ENCODE measurements at places on chromosomes 11 and 22.

DNA sequence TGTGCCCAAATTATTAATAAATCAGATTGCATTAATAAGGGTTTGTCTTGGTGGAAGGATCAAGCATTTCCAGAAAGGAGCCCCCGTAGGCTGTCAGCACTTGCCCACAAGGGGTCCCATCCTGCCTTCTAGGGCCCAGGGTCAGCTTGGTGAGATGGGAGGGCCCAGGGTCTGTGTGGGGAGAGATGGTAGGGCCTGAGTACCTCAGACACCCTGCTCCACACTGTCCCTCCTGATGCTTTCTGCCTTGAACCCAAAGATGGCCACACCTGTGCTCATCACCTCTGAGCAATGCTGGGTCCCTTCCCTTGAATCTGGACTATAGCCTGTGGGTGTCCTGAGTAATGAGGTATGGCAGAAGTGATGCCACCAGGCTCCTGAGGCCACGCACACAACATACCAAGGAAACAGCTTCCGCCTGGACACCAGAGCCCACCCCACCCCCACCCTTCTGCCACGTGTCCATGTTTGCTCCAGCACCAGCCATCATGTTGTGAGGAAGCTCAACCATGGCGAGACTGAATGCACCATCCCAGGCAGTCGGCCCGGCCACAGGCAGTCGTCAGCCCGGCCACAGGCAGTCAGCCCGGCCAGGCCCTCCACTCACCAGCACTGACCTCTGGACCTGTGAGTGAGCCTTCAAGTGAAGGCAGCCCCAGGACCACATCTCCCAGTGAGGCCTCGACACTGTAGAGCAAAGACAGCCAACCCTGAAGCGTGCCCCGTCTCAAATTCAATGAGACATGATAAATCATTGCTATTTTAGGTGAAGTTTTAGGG lies 6.8 kb downstream of the BET1L start:
- no peak for DNase-seq

- DNase-seq = no peak
Measured at GRCh38 chr11:12542186-12542935, 131.9 kb upstream of the TEAD1 start.

GRCh38 chr11:17780668-17781067 lies 46.1 kb downstream of the KCNC1 start:
- DNase-seq = no peak

GRCh38 chr22:41842996-41843970 lies 10.4 kb downstream of the SREBF2 start:
- no peak for DNase-seq

- DNase-seq = no peak
Measured at GRCh38 chr11:131980888-131981668, 610.7 kb downstream of the NTM start.

DNA sequence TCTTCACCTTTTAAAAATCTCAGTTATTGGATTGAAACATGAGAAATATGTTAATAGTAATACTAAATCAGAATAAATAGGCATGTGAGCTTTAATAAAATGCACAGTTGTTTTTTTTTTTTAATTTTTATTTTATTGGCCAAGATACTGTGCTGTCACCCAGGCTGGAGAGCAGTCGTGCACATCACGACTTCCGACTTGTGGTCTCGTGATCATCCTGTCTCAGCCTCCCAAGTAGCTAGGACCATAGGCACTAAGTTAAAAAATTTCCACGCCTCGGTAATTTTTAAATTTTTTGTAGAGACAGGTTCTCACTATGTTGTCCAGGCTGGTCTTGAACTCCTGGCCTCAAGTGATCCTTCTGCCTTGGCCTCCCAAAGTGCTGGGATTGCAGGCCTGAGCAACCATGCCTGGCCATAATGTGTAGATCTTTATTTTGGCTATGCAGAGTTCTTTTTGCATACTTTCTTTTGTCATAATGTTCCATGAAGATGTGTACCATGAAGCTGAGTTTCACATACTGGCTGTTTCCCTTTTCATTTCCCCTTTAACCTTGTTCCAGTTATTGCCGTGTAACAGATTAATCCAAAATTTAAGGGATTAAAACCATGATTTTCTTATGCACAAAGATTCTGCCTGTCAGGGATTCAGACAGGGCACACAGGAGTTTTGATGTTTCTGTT lies 16.0 kb downstream of the CAPRIN1 start:
- no peak for DNase-seq

DNA sequence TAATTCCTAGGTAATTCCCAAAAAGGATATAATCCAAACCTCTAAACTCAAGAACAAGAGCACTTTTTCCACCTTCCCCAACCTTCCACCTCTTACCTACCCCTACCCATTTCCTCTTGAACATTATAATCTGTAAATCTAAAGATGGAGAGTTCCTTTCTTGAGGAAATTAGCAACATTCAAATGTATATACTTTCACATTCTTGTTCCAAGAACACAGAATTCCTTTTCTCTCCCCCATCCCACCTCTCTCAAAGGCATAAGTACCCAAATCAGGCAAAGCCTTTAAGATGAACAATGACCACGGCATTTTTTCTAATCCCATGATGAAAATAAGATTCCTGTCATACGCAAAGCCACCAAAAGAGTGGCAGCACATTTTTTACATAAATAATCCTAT lies 18.3 kb downstream of the RRAS2 start:
- no peak for DNase-seq

DNA sequence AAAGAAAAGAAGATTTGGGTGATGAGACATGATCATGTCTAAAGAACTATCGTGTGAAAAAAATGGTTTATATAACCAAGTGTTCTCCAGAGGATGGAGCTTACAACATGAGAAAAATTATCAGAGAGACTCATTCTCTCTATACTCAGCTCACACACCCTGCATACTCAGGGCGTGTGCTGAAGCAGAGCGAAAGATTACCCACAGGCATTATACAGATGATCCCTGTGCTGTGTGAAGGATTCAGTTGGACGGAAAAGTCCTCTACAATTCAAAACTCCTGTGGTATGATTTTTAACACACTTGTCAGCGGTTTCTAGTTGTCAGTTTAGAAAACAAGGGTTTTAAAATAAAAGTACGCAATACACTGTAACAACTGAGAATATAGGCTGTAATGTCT lies 267.3 kb downstream of the DLG2 start:
- no peak for DNase-seq

DNA sequence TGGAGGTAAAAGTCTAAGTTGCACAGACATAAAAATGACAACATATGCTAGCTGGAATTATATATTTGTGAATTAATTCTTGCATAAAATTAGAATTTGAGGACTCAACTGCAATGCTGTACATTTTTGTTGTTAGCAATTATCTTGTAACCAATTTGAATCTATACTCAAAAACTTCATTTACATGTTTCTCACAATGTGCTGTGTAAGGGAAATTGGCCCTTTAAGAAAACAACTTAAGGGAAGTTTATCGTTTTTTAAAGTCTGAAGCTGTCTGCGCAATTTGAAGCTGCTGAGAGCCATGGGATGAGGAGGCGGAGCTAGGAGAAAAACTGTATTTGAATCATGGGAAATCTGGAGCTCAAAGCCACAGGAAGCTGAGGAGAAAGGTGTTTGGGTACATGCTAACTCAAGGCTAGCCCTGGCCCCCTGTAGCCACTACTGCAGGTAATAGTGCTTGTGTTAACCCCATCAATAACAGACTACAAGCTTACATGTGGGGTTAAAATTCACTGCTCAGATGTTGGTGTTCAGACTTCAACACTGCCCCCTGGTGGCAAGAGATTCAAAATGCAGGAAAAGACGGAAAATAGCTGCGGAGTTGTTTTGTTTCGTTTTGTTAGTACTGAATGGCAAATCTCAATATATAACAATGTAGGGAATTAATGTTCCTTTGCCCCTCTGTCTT lies 126.1 kb downstream of the BRD1 start:
- no peak for DNase-seq

DNA sequence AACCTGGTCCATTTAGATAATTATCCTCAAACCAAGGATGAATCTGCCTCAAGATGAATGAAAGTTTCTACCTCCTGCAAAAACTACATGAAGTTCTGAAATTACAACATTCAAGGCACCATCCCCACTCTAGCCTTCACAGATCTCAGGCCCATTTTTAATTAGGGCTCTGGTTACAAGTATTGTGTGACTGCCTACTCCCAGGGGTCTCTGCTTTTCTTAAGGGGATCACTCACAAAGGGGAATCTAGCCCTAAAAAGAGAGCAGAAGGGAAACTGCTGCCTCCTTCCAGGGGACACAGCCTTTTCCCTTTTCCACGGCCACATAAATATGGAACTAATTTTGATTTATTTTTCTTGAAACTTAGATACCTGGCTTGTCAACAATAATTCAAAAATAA lies 17.4 kb upstream of the TMEM135 start:
- DNase-seq = no peak

- no peak for DNase-seq
Measured at GRCh38 chr11:10496296-10496936, 41.4 kb downstream of the AMPD3 start.

DNA sequence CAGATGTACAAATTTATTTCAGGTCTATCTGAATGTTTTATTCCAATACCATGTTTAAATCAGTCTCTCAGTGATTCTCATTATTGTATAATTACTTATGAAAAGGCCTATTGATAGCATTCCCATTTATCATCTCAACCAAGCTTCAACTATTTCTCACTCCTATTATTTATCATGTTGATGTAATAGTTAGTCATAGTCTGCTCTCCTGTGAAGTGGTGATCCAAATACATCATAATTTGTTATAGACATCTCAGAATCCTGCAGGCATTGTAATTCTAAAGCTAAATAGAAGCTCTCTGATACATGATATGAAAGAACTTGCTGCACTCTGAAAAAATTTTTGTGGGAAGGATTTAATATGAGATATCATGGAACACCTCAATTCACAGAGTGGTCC lies 21.8 kb upstream of the OR8G1 start:
- no peak for DNase-seq

GRCh38 chr11:19419021-19419750 lies 178.4 kb upstream of the E2F8 start:
- DNase-seq = no peak

DNA sequence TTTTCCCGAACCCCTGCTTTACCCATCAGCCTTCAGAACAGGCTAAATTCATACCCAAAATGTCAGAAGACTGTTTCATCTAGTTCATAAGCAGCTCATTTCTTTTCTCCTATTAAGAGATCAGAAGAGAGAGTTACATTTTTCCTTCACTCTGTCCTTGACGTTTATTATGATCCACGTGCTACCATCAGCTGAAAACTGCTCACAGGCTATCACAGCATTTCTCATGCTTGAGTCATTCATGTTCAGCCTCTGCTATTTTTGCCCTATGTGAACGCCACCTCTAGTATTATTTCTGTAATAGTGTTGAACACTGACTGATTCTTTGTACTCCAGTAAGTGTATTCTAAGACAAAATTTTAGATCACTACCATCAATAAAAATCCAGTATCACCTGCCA lies 51.9 kb downstream of the SLC1A2 start:
- no peak for DNase-seq

DNA sequence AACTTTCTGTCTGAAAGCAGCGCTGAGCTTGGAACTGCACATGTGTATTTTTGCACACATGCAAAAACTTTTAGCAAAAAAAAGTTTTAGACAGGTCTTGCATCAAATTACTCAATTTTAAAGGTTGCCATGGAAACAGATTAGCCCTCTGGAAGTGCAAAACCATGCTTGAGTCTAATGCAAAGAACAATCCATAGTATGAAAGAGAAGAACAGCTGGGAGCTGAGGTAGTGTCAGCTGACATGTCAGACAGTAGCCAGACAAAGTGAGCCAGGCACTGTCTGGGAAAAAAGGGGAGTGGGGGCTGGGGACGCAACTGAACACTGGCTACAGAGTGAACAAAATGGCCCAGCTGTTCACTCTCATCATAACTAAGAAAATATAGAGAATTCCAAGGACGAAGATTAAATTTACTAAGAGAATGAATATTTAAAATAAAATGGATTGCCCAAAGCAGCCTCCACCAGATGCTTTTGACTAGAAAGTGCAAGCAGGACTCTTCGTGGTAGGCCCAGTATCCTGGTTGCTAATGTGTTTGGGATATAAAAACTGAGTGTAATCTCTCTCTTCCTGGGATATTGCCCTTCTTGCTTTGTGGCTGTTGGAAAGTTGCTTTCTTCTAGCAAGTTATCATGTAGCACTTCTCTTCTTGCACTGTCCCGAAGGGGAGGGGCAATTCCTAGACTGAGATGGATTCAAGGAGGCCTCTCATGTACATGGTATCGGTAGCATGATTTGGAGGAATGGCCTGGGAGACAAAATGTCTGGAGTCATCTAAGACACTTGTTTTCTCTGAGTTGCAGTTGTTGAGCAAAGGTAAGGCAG lies 434.1 kb upstream of the FAT3 start:
- DNase-seq = no peak

Data from stimulated activated CD4-positive, alpha-beta T cell treated with anti-CD3 and anti-CD28 coated beads, Interleukin-4, amount 100 ng/mL, for 1 hour (primary cell).